ENCODE measurements at places on chromosomes 11 and 22.
A peak's percentile ranks its signal among the peaks of the same experiment; 100 is the strongest.

- peak; percentile 74 for DNase-seq
These were observed 13.5 kb upstream of the SORL1-AS1 start for GRCh38 chr11:121466063-121466794.

- no peak for DNase-seq
These were observed 77.6 kb downstream of the PACSIN2 start for GRCh38 chr22:42937164-42937843.

GRCh38 chr11:115767047-115767802 lies 263.0 kb upstream of the CADM1 start:
- DNase-seq: peak; percentile 27

GRCh38 chr11:35363854-35364780 lies 55.2 kb downstream of the SLC1A2 start:
- no peak for DNase-seq

- no peak for DNase-seq
These were observed 12.5 kb upstream of the LRRC10B start for GRCh38 chr11:61495801-61496601.

DNA sequence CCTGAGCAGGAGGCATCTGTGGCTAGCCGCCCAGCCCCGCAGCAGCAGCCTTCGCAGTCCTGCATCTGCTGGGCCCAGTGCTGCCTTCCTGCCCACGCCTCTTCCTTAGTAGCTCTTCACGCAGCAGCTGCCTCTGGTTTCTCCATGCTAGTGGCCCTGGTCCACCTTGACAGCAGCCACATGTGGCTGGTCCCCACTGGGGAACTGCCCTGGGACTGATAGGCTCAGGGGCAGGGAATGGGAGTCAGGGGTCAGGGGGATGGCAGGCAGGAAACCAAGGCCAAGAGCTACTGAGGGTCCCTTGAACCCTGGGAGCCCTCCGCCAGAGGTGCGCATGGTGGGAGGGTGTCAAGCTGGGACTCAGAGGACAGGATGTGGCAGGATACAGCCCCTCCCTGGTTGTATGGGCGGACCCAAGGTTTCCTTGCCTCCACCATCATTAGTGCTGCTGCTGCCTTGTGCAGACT lies 99.4 kb upstream of the PITPNB start:
- DNase-seq: no peak

DNA sequence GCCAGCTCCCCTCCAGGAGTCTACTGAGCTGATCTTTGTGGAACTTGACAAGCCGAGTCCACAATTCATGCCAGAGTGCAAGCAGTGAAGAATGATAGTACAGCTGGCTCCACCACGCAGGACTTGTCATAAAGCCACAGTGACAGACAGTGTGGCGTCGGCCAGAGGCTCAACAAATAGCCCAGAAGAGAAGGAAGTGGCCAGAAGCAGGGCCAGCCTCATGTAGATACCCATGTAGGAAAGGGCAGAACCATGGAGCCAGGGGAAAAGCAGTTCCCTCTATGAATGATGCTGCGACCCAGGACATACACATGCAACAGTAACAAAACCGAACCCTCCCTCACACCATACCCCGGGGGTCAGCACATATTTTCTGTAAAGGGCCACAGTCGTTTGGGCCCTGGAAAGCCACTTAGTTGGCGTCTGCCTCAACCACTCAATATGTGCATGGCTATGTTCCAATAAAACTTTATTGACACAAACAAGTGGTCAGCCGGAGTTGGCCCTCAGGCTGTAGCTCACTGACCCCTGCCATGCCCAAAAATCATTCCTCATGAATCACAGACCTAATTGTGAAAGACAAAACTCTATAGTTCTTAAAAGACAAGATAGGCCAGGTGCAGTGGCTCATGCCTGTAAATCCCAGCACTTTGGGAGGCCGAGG lies 161.4 kb downstream of the BRD1 start:
- DNase-seq: no peak

DNA sequence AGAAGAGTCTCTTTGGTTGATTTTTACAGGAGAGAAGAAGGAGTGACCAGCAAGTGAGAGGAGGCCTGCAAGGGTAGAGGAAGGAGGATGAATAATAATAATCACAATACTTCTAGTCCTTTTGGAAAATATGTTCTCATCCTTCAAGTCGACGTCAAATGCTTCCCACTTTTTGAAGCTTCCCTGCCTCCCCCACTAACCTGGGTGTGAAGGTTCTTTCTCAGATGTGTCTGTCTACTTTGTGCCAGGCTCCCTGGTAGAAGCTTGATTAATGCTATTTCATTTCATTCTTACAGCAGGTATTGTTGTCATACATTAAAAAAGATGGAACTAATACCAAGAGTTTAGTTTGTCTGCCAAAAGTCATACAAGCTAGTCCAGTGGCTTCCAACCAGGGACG lies 17.1 kb downstream of the TENM4 start:
- DNase-seq: no peak

- no peak for DNase-seq
These were observed 151.8 kb upstream of the TIMP3 start for GRCh38 chr22:32649515-32650200.
